ENCODE measurements at places on chromosomes 3 and 15. TPM values are rescaled to one million over a fixed set of nuclear protein-coding genes. Genes with fewer than 3 reads are reported as not detected.

Gene CDHR4
- total RNA-seq: not detected

Gene LARP6
- total RNA-seq: 10.9 TPM

Gene ENTPD3
- total RNA-seq: not detected

Gene FHIT
- 0.18 TPM for total RNA-seq

Gene RAB11A
- total RNA-seq: 145 TPM

Gene MESP1
- 0.18 TPM for total RNA-seq

Gene SPATA12
- 0.18 TPM for total RNA-seq

Gene PARP14
- 82.0 TPM for total RNA-seq
